ENCODE measurements at places on chromosomes 7 and 10.

DNA sequence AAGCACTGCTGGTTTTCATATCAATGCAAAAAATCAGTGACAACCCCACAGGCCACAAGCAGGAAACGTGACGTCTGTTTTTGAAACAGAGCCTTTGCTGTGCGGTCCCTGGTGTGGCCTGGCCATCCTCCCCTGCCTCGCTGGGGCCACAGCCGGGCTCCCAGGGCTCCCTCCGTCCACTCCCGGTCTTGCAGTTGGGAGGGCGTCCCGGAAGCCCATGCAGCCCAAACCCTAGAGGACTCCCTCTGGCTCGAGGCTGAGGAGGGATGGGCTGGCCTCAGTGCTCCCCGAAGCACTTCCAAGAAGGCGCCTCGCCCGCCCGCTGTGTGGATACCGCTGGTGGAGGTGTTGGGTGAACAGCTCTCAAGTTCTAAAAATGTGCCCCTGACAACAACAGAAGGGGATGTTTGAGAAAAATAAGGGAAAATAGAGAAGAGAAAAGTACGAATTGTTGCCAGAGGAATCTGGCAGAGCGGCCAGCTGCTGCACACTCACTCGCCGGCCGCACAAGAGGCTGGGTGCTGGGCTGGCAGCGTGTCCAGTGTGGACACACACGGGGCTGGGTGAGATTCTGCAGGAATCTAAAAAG lies 73.5 kb downstream of the ZRANB1 start:
- DNase-seq = no peak

- DNase-seq = no peak
These were observed 284.4 kb downstream of the IPMK start for GRCh38 chr10:57983281-57983791.

DNA sequence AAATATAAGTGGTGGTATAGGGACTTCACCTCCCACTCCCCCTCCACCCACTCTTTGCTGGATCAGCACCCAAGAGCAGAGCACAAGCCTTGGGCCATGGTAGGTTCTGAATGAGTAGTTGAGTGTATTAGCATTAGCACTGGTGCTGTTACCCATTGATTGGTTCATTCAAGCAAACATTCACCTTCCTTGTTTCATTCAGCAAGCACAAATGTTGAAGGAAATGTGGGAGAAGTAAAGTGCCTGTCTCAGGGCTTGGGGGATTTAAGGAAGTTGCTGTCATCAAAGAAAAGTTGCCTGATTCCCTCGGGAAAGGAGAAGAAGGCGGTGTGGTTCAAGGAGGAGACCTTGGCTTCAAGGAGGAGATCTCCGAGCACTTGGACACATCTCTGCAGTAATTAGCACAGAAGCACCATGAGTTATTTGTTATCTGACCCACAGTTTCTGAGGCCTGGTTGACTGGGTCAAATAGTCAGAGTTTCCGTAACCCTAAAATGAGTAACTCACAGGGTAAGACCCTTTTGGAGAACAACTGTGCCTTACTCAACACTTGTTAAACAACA lies 17.3 kb downstream of the IL2RA start:
- peak; percentile 48 for DNase-seq

DNA sequence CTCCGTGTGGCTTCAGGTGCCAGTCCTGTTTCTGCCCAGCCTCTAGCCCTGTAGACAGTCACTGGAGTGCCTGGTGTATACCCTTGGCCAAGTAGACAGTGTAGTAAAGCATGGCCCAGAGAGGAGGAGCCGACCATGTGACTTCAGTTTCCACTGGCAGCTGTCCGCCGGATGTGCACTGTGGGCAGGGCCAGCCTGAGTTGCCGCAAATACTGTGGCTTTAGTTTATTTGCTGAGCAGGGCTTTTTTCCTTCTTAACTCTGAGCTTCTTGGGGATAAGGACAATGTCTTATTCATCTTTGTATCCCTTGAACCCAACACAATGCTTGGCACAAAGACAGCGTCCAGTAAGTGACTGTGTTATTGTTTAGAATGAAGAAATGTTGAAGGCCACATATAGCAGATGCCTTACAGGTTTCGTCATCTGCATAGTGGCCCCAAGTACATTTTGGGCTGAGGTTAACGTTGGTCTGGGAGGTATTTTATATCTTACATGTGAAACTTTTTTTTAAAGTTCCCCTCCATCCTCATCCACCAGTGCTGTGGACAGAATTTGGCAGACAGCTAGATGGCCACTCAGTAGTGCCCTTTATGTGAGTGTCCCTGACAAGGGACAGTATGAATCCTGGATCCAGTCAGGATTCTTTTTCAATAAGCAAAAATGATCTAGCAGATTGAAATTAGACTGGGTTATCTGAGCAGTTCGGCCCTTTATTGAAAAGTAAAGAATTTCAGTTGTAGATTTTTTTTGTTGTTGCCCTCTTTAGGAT lies 40.6 kb downstream of the CYP17A1 start:
- peak; percentile 67 for DNase-seq

DNA sequence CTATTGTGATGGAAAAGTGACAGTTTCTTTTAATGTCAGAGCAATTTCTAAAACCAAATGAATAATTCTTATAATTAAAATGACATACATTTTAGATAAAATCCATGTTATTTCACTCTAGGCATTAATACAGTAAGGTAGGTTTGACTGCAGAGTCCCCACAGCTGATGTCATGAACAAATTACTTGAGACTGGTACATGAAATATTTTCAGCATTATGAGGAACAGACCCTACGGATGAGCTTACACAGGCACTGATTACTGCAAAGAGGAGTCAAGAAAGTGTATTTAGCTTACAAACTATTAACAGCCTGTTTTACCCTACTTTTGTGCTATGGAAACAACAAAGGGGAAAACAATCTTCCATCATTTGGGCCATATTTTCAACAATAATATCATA lies 8.9 kb downstream of the COL1A2 start:
- DNase-seq = no peak

- DNase-seq = no peak
These were observed 81.7 kb upstream of the NFE2L3 start for GRCh38 chr7:26070290-26070689.

DNA sequence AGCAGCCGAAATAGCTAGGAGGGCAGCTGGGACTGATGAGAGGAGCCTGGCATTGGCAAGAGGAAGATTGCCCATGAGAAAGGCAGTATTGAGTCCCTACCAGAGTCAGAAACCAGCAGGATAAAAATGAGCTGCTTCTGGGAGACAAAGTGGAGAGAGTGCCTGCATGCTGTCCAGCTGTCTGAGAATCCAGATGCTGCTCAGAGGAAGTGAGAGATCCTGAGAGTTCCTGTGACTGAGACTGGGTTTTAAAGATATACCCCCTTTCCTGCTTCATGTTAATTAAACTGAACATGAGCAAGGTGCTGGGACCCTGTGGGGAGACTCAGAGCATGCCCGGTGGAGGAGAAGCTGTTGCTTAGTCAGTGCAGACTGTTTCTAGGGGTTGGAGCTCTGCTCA lies 107.5 kb downstream of the KIF20B start:
- no peak for DNase-seq

DNA sequence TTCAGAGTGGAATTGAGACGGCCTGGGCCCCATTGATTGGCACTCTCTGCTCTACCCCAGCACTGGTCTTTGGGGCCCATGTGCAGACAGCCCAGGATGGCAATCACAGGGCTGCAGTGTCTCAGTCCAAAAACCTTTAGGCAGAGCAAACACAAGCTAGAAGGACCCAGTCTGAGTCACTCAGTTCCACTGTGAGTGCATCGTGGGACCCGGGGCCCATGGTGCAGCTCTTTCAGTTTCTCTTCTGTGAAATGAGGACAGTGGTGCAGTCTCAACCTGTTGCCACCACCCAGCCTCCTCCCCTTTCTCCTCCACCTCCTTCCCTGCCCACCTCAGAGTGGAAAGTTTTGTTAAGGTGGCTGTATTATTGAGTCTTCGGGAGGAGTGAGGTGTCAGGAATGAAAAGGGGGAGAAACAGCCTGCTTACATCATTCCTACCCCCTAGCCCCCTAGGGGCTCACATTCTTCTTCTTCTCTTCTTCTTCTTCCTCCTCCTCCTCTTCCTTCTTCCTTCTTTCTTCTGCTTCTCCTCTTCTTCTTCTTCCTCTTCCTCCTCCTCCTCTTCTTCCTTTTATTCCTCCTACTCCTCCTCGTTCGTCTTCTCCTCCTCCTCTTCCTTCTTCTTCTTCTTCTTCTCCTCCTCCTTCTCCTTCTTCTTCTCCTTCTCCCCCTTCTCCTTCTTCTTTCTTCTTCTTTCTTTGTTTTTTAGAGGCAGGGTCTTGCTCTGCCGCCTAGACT lies 19.5 kb upstream of the CARD11 start:
- DNase-seq = peak; percentile 72

GRCh38 chr10:120979435-120980278 lies 128.5 kb downstream of the WDR11 start:
- DNase-seq = no peak

- no peak for DNase-seq
These were observed 94.5 kb downstream of the RELN start for GRCh38 chr7:103894656-103895596.

GRCh38 chr7:11212080-11212711 lies 238.5 kb downstream of the PHF14 start:
- DNase-seq = peak; percentile 49

GRCh38 chr7:134444198-134444960 lies 14.5 kb downstream of the AKR1B1 start:
- no peak for DNase-seq

- no peak for DNase-seq
These were observed 18.9 kb downstream of the NOD1 start for GRCh38 chr7:30459591-30460245.

DNA sequence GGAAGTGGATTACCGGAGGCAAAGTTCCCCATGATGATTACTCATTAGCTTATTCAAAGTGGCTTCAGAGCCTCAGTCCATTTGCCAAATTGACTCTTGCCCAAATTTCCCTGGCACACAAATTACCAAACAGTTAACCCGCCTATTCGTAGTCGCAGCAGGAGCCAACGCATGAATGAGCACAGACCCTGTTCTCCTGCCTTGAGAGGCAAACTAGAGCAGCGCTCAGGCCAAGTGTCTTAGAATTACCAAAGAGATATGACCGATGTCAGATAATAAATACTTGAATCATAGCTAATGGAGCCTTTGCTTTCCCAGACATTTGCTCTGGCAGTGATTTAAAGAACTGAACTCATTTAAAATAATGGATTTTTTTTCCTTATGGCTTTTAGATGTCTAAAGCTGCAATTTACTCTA lies 64.9 kb downstream of the CTTNBP2 start:
- no peak for DNase-seq

DNA sequence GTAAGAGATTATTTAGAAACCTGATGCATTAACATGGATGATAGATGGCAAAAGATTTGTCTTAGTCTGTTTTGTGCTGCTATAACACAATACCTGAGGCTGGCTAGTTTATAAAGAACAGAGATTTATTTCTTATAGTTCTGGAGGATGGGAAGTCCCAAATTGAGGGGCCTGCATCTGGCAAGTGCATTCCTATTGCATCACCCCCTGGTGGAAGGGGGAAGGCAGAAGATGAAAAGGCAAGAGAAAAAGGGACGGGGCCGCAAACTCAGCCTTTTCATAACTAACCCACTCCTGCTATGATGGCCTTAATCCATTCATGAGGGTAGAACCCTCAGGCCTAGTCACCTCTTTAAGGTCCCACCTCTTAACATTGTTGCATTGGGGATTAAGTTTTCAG lies 153.4 kb upstream of the LRGUK start:
- no peak for DNase-seq

DNA sequence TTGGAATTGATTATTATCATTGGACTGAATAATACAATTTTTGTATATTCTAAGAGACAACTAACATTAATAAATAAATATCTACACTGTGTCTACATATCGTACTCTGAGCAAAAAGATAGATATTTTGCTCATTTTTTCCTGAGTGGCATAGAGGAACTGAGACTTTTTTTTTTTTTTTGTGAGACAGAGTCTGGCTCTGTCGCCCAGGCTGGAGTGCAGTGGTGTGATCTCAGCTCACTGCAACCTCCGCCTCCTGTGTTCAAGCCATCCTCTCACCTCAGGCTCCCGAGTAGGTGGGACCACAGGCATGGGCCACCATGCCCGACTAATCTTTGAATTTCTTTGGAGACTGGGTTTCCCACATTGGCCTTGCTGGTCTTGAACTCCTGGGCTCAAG lies 14.0 kb downstream of the KMT2E start:
- DNase-seq = no peak

- DNase-seq = no peak
These were observed 23.0 kb downstream of the MKI67 start for GRCh38 chr10:128103229-128103714.

GRCh38 chr7:144885478-144885877 lies 49.6 kb upstream of the TPK1 start:
- DNase-seq = no peak

- DNase-seq = no peak
These were observed 103.3 kb downstream of the DNMBP start for GRCh38 chr10:99906470-99906869.

DNA sequence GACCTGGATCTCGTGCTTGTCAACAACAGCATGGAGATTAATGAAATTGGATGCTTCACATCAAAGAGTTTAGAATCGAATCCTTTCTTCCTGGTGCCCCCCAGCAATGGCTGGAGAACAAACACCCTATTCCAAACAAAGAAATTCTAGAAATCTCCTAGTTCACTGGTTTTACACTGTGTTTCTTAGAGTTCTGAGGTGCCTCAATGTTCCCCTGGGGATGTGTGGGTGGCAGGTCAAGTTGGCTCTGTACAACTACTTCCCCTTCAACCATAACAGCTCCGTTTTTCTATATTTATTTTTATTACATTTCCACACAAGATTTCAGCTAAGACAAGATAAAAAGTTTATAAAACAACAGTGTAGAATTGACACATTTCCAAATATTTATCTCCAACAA lies 22.5 kb downstream of the CH25H start:
- no peak for DNase-seq

DNA sequence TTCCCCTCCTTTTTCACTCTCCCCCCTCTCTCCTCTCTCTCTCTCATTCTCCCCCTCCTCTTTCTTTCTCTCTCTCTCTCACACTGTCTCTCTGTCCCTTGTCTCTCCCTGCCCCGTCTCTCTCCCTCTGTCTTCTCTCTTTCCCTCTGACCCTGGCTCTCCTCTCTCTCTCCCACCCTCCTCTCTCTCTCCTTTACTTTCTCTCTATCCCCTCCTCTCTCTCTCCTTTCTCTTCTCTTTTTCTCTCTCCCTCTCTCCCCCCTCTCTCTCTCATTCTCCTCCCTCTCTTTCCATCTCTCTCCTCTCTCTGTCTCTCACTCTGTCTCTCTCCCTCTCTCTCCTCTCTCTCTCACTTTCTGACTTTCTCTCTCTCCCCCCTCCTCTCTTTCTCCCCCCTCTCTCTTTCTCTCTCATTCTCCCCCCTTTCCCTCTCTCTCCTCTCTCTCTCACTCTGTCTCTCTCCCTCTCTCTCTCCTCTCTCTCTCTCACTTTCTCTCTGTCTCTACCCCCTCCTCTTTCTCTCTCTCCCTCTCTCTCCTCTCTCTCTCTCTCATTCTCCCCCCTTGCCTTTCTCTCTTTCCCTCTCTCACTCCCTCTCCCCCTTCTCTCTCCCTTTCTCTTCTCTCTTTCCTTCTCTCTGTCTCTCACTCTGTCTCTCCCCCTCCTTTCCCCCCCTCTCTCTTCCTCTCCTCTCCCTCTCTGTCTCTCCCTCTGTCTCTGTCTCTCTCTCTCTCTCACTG lies 18.9 kb upstream of the VPS37D start:
- DNase-seq = no peak

- DNase-seq = no peak
These were observed 133.2 kb downstream of the GRM8 start for GRCh38 chr7:127119517-127119916.

- no peak for DNase-seq
These were observed 2.7 kb upstream of the NRG3 start for GRCh38 chr10:81872206-81872862.
